ENCODE measurements at places on chromosomes 7 and 10.

GRCh38 chr10:11178606-11179515 lies 161.2 kb downstream of the CELF2 start:
- peak; percentile 100 for DNase-seq

GRCh38 chr7:83649701-83650100 lies 762 bp upstream of the SEMA3E start:
- DNase-seq = no peak

DNA sequence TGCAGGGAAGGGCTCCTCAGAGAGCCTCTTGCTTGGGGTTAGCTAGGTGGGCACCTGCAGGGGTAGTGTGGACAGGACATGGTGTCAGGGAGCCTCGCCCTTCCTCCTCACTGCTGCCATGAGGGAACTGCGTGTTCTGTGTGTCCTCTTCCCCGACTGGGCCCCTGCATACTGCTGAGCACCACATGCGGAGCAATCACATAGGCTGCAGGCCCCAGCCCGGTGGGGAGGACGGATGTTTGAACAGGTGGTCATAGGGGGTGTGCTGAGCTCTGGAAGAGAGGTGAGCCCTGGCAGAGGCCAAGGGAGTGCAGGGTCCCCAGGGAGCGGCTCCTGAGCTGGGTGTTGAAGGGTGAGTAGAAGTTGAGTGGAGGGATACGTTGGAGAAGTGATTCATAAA lies 48.3 kb upstream of the ZMIZ2 start:
- no peak for DNase-seq

GRCh38 chr10:127887541-127888415 lies 5.0 kb downstream of the CLRN3 start:
- DNase-seq = no peak

GRCh38 chr10:69102440-69102839 lies 14.5 kb downstream of the SRGN start:
- DNase-seq = no peak

DNA sequence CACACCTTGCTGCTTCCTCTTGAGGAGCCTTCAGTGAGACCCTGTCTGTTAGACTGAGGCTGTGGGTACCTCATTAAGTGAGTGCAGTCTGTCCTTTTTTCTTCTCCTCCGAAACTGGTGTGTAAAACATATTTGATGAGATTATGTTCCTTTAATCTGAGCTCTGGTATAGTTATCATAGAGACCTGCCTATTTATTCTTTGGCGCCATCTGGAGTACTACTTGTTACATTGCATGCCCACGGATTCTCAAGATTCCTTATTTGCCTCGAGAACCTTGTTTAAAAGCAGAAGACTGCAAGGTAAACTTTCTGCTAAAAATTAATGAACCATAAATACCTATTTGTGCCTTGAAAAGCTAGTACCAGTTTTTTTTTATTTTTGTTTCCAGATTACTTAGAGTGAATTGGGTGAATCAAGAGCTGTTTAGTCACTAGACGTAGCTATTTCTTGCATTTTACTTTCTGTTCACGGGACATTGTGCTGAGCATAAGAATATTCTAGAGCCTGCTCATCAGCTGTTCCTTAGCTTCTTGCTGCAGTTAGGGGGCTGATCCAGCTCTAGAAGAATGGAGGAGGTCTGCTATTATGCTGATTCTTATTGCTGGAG lies 16.9 kb upstream of the STMP1 start:
- DNase-seq = peak; percentile 82

GRCh38 chr10:63977329-63977923 lies 456.2 kb downstream of the REEP3 start:
- peak; percentile 89 for DNase-seq

DNA sequence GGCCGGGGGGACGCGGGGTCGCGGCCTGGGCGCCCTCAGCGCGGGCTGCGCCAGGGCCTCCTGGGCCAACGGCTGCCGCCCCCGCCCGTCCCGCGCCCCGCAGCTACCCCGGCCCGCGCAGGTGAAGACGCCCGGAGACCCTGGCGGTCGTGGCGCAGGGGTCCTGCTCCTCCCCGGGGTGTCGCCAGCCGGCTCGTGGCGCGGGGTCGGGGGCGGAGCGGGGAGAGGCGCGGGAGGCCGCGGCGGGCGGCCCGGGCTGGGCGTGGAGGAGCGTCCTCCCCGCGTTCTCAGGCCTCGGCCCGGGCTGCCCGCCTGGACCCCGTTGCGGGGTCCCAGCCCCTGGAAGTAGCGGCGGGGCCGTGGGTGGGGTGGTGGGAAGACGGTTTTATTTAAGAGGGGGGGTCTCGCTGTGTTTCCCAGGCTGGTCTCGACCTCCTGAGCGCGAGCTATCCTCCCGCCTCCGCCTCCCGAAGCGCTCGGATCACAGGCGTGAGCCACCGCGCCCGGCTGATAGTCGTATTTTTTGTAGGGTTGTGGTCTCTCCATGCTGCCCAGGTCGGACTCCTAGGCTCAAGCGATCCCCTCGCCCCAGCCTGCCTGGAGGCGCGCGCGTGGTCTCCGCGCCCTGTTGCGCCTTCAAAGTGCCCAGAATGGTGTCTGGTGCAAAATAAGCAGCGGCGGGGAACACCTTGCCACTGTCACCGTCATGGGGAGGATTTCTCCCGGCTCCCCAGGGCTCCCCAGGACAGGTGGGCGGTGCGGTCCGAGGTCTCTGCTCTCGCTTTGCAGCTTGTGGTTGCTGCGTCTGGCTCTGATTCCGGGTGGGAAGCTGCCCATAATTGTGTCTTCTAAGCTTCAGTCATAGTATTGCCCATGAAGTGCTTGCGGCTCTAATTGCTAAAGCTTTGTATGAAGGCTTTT lies 15.3 kb upstream of the SUN1 start:
- no peak for DNase-seq

- DNase-seq = no peak
These were observed 196.7 kb upstream of the TMEM72 start for GRCh38 chr10:44714451-44714850.

DNA sequence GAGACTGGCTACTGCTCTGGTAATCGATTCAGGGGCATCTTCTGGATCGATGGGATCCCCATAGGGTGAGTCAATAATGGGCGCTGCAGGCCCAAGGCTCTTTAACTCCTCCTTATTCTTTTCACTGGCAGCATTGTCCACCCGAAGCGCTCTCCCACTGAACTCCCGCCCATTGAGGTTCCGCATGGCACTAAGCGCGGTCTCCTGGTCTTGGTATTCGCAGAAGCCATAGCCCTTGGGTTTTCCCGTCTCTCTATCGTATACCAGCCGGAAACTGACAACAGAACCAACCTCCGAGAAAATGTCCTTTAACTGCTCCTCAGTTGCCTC lies 285 bp downstream of the CSTF2T start:
- DNase-seq = no peak

GRCh38 chr7:116290740-116291139 lies 80.4 kb downstream of the TES start:
- DNase-seq = no peak

DNA sequence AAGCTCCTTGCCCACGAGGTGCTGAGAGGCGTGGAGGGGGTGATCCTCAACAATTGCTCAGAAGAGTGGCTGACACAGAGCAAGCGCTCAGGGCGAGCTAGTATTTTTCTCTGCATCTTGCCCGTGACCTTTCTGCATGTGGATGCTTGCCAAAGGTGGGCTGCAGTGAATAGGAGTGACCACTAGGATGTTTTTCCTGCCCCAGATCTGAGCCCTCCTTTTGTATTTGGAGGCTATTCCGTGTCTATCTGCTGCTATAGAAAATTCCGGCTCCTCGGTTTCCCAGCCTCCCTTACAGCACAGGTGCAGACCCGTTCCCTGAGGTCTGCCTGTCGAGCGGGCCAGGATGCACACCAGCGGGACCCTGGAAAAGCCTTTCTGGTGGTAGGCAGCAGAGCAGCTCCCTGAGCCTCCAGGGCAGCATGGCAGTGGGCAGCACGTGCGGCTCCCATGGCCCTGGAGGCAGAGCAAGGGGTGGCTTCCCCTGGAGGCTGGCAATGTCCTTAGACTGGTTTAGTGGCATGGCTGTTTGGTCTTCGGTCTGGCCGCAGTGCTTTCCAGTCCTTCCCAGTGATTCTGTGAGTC lies 145.1 kb upstream of the PCBD1 start:
- DNase-seq = no peak

DNA sequence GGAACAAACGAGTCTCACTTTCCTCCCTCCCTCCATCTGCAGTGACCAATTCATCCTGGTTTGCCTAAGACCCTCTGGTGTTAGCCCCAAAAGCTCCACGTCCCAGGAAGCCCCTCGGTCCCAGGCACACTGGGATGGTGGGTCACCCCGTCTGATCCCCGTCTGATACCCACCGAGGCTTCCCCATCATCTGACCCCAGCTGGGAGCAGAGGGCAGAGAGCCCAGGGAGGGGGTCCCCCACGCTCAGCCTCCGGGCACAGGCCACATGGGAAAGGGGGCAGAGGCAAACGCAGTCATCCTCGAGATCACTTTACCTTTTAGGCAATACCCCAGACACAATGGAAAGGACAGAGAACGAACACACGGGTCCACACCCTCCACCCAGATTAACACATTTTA lies 291.6 kb upstream of the PPP2R2D start:
- no peak for DNase-seq

DNA sequence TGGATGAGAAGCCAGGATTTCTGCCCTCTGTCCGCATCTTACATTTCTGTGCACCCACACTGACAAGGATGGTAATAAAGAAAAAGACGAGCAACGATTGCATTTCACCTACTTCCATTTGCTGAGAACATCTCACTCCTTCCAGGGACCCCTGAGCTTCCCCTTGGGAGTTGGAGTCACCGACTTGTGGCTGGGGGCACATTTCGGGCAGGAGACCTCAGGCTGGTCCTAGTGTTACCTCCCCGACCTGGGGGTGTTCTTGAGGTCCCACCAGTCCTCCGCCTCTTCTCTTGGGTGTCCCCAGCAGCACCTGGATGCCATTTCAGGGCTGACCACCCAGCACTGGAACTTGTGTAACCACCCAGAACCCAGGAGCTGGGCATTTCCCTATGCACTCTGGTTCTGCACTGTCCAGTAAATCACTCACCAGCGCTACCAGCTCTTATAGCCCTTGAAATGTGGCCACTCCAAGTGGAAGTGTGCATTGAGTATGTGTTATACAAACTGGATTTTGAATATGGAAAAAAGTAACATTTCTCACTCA lies 84.9 kb downstream of the LANCL2 start:
- DNase-seq = no peak

DNA sequence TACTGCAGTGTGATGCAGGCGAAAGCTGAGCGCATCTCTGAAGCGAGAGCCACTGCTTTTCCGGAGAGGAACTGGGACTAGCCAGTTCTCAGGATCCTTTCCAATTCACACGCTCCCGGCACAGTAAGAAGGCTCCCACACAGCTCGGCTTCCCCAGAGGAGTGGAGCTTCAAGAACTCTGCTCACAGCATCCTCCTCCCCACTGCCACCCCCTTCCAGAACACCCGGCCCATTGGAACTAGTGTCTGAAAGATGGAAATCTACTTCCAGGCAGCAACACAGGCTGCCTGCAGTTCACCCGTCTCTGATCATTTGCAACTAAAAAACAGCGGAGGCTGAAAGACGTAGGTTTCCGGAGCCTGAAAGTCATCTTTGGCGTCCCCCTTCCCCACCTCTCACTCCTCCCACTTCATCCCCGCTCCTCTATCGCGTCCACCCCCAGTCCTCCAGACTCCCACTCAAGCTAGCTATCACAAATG lies at the start of gene DGKB:
Gene DGKB (minus strand): TSS at position 163 of the 479 bp plus-strand sequence.
- DNase-seq = no peak

- no peak for DNase-seq
These were observed 164.7 kb upstream of the PLXDC2 start for GRCh38 chr10:19651549-19651948.

GRCh38 chr10:18293536-18294510 lies 153.6 kb downstream of the CACNB2 start:
- no peak for DNase-seq

DNA sequence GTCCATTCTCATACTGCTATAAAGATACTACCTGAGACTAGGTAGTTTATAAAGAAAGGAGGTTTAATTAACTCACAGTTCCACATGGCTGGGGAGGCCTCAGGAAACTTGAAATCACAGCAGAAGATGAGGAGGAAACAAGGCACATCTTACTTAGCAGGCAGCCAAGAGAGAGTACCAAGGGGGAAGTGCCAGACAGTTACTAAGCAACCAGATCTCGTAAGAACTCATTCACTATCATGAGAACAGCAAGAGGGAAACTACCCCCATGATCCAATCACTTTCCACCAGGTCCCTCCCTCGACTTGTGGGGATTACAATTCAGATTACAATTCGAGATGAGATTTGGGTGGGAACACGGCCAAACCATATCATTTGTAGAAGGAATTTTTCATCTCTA lies 36.3 kb downstream of the NHLRC2 start:
- peak; percentile 46 for DNase-seq

GRCh38 chr10:45257600-45257999 lies 57.8 kb downstream of the OR13A1 start:
- no peak for DNase-seq

DNA sequence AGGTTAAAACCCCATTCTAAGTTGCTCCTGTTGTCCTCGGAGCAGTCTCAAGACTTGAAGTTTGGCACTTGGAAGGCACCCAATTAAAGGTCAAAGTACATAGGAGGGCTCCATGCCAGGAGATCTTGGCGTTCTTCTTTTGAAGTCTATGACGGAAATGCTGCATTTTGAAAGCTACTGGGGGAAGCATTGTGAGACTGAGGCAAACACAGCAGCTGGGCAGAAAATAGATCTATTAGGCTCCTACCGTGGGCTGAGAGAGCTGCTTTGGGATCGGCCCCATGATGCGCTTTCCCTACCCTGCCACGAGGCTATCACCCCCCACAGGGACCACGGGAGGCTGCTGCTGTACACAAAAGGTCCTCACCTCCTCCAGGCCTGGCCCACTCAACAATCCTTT lies 20.0 kb downstream of the KIAA1549 start:
- DNase-seq = no peak

DNA sequence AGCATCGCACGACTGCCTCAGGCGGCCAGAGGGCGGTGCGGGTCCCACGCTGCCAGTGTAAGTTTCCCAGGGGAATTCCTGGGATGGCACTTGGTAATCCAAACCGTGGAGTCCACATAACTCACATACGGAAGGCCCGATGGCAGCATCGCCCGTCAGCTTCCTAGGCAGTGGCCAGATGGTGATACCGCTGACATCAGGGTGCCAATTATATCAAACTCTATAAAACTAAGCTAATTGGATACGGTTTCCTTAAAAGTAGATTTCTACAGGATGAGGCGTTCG lies 189.8 kb downstream of the CELF2 start:
- DNase-seq = no peak

GRCh38 chr10:95242581-95243317 lies 48.1 kb downstream of the PDLIM1 start:
- DNase-seq = peak; percentile 79
